ENCODE measurements at places on chromosomes 5 and 9.

DNA sequence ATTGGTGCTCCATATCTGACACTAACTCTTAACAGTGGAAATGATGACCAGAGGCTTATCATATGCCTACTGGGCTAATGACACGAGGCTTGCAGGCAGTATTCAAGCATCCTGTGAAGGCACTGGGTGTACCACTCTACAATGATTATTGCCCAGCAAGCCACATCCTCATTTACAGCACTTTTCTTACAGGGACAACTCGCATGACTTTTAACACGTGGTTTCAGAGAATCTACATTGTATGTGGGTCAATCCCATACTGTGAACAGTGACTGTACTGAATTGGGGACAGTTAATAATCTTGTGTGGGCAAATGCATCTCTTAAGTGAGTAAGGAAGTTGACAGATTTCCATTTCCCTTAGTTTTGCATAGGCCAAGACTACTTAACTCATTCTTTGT lies 260.0 kb downstream of the TRPM3 start:
- DNase-seq, result no peak

DNA sequence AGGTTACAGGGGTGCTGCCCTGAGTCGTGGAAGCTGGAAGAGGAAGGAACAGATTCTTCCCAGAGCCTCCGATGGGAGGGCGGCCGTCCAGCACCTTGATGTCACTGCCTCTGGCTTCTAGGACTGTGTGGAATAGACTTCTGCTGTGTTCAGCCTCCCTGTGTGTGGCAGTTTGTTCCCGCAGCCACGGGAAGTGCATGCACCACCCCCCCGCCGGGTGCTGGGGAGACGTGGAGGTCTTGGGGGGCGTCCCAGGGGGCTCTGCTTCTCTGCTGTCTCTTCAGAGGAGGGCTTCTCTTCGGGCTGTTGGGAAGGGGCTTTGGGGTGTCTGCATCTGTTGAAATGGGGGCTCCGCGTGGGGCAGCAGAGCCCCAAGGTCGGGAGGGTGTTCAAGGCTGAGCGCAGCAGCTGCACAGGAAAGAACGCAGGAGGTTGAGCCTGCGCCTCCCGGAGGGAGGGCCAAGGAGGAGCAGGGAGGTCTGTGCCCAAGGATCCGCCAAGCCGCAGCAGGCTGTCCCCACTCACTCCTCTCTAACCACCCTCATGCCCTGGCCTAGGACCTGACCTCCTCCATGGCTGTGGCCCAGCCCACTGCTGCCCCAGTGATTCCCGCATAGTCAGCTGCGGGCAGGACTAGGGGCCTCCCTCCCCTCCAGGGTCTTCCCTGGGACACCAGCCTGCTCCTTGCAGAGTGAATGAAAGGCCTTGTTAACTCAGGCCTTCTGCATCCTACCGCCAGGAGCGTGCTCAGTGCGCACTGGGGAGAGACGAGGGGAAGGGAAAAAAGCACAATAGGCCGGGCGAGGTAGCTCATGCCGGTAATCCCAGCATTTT lies 45.0 kb downstream of the ROPN1L start:
- DNase-seq, result no peak

DNA sequence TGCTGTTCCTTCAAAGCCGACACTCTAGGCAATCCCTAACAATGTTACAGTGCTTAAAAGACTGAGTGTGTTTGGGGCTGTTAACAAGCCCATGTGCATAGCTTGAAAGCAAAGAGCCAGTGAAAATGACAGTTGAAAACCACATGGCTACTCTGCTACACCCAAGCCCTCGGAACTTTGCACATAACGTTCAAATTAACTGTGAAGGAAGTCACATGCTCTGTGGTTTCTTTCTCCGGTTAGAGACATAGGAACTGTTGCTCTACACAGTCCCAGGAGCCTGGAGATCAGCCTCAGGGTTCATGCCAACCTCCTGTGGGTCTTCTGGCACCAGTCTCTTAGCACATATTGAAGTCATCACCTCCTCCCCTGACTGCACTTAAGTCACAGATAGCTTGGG lies 51.1 kb downstream of the C9orf152 start:
- peak; percentile 63 for DNase-seq

- DNase-seq, result no peak
Observed at GRCh38 chr5:117188211-117188610, 613.6 kb upstream of the SEMA6A start.

DNA sequence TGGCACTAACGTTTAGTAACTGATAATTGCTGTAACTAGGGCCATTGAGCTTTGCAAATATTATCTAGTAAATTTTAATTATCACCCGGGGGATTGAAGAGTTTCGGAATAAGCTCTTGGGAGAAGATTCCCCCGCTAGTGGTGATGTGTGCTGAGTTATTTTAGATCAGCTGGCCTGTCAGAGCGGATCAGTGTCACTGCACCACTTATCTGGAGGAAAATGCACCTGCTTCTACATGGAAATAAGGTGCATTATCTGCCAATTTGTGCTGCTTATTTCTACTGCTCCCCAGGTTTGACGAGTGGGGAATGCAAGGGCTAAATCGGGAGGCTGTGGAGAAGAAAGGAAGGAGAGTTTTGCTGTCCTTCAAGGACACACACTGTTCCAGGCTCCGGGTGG lies 518.6 kb downstream of the TLE4 start:
- DNase-seq, result no peak

GRCh38 chr9:3508078-3508431 lies 17.7 kb downstream of the RFX3 start:
- DNase-seq, result no peak

DNA sequence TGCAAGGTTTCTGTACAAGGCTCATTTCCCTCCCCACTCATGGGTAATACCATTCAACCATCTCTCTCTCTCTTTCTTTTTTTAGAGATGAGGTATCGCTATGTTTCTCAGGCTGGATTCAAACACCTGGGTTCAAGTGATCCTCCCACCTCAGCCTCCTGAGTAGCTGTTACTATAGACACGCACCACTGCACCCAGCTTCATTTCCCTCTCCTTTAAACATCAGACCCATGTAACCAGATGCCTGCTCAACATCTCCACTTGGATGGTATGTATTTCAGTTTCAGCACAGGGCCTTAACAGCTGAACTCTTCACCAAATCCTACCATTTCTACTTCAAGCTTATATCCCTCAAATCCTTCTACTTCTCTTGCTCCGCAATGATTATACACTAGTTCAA lies 117.4 kb downstream of the SSBP2 start:
- DNase-seq, result no peak

- DNase-seq, result no peak
Observed at GRCh38 chr5:187617-188451, 3.5 kb upstream of the LRRC14B start.

- DNase-seq, result no peak
Observed at GRCh38 chr5:158785397-158785796, 314.3 kb downstream of the EBF1 start.
